Suprapubic skin (tissue), 4 donors: ENCODE measurements at places on chromosomes 1 and 21.

- no peak for DNase-seq
- no peak overlapping the region for H3K27ac ChIP-seq
- no peaks in the 10 kb centered on the region for H3K27me3 ChIP-seq
- H3K36me3 ChIP-seq: peaks cover 3% of the 10 kb centered on the region
- H3K4me3 ChIP-seq: no peak overlapping the region
- H3K4me1 ChIP-seq: no peaks in the 10 kb centered on the region
Observed at GRCh38 chr1:246416261-246416660, 90.8 kb downstream of the SMYD3 start.

DNA sequence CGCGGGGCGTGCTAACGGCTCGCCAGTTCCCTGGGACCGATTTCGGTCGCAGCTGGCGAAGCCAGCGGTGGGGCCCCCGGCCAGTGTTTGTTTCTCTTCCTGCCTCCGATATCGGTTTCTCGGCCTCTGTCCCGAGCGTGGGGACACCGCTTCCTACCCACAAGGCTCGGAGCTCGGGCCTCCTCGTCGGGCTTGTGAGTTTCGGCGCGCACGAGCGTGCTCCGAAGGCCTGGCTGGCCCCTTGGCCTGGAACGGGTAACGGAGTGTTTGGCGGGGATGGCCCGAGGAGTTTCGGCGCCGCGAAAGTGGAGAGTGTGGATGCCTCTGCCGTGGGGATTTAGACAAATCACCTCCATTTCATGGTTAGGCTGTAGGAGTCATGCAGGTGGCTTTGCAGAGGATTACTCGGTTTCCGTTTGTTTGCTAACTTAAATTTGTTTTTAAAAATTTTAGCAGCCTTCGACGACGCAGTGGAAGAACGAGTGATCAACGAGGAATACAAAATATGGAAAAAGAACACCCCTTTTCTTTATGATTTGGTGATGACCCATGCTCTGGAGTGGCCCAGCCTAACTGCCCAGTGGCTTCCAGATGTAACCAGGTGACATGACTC is 559 bp downstream of the RBBP4 start:
- peaks cover 52% of the 10 kb centered on the region for H3K4me1 ChIP-seq
- peak overlapping the region; percentile 99 for H3K27ac ChIP-seq
- DNase-seq: no peak
- H3K27me3 ChIP-seq: no peaks in the 10 kb centered on the region
- peaks cover 20% of the 10 kb centered on the region for H3K36me3 ChIP-seq
- peak overlapping the region; percentile 82 for H3K4me3 ChIP-seq

DNA sequence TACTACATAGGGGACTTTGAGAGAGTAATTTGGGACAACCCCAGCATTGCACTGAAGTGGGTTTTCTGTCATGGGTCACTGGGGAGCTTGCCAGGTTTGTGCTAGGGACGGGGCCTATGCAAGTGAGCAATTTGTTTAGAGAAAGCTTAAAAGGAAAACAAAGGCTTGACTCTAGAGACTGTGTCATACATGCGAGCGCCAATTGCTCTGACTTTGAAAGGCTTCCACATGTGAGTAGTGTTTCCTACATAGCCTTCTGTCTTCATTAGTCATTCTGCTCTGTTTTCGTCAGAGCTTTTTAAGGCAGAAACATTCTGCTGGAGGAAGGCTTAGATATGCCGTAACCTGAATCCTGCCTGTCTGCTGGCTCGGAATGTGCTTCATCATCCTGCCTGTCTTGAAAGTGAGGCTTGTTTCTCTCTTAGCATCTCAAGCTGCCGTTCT is 28.4 kb downstream of the TRIM45 start:
- no peaks in the 10 kb centered on the region for H3K27me3 ChIP-seq
- H3K36me3 ChIP-seq: peaks cover 46% of the 10 kb centered on the region
- H3K27ac ChIP-seq: peak overlapping the region; percentile 7
- H3K4me3 ChIP-seq: no peak overlapping the region
- H3K4me1 ChIP-seq: peaks cover 9% of the 10 kb centered on the region

DNA sequence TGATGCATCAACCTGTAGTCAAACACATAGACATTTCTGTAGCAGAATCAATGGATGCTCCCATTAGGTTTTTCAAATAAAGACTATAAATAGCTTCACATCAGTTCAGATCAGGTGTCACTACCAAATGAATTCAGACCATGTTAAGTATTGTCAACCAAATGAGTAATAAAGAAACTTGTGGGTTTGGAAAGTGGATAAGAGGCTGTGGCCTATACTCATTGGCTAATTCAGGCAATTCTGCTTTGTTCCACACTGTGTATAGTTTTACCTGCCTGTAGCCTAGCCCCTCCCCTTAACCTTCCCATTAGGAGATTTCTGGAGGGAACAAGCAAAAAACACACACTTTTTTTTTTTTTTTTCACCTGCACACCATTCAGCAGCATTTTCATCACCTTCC is 321.2 kb downstream of the HLX start:
- H3K36me3 ChIP-seq: no peaks in the 10 kb centered on the region
- no peak overlapping the region for H3K27ac ChIP-seq
- DNase-seq: no peak
- H3K4me1 ChIP-seq: peaks cover 8% of the 10 kb centered on the region
- H3K4me3 ChIP-seq: no peak overlapping the region
- H3K27me3 ChIP-seq: no peaks in the 10 kb centered on the region

- DNase-seq: peak; percentile 65
- H3K4me1 ChIP-seq: peaks cover 30% of the 10 kb centered on the region
- peaks cover 11% of the 10 kb centered on the region for H3K27me3 ChIP-seq
- no peaks in the 10 kb centered on the region for H3K36me3 ChIP-seq
- H3K4me3 ChIP-seq: peak overlapping the region; percentile 62
- no peak overlapping the region for H3K27ac ChIP-seq
Observed at GRCh38 chr1:112507921-112508277, 866 bp upstream of the WNT2B start.

DNA sequence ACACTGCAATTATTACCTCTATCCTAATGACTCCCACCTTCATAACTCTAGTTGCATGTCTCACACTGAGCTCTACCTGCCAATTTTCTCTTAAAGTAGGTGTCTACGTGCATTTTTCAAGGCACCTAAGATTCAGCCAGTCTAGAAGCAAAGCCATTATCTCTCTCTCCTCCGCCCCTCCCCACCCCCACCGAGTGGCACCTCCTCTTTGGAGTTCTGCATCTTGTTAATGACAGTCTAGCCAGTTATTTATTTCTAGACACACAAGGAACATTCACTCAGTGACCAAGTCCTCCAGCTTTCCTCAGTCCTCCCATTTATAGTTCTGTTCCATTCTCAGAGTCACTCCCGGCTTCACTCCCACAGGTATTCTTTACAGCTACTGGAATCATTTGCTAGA is 47.6 kb downstream of the ASTN1 start:
- no peaks in the 10 kb centered on the region for H3K36me3 ChIP-seq
- H3K4me1 ChIP-seq: no peaks in the 10 kb centered on the region
- peaks cover 4% of the 10 kb centered on the region for H3K27me3 ChIP-seq
- no peak for DNase-seq
- H3K4me3 ChIP-seq: no peak overlapping the region
